ENCODE measurements at places on chromosomes 12 and 14. TPM values are rescaled to one million over a fixed set of nuclear protein-coding genes. Genes with fewer than 3 reads are reported as not detected.

GRCh38 chr12:117854339-117855012, 114.3 kb downstream of the KSR2 start:
- peak; percentile 62 for DNase-seq

DNA sequence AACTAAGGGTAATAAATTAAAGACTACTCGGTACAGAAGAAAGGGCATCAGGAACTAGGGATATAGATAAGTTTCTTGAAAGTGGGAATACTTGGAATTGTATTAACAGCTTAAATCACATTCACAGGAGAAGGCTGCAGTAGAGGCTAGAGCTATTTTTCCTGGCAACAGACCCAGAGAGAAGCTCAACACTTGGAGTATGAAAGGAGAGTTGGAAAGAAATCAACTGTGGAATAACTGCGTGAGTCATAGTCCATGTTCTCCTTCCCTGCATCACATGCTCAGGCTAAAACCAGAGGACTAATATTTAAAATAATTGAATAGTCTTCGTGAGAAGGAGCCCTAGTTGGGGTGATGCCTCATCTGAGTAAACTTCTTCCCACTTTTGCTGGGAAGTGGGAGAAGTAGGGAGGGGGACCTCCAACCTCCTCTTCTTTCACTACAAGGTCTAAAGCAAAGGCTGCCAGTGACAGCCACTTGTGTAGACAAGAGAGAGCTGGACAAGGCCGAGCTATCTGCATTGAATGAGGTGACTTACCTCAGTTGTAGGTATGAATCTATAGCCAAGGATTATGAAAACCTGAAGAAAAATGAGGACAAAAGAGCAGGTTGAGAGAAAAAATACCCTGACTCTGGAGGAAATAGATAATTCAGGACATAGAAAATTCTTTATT, 32.7 kb downstream of the DYRK2 start:
- peak; percentile 88 for DNase-seq

DNA sequence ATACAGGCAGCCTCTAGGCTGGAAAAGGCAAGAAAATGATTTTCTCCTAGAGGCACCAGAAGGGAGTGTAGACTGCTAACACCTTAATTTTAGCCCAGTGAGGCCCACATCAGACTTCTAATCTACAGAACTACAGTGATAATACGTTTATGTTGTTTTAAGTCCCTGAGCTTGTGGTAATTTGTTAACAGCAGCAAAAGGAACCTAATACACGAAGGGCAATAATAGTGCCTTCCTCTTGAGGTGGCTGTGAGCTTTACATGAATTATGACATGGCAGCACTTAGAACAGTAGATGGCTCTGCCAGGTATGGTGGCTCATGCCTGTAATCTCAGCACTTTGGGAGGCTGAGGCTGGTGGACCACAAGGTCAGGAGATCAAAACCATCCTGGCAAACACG, 118.8 kb downstream of the ZNF664 start:
- no peak for DNase-seq

DNA sequence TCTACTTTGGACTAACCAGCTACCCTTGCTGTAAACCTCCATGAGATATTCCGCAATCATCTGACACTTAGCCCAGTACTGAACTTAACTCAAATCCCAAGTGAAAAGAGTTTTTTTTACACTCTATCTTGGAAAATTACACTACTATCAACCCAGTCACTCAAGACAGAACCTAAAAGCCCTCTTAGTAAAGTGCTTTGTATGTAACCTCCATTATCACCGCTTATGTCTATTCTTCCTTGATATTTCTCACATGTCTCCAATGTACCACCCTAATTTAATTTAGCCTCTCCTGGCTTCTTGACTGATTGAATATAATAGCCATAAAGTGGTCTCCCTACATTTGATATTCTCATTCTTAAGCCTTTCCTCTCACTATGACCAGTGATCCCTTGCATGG, 168.8 kb upstream of the SYT1 start:
- no peak for DNase-seq

GRCh38 chr12:4825011-4825858, 84.5 kb upstream of the KCNA1 start:
- peak; percentile 51 for DNase-seq

- no peak for DNase-seq
Measured at GRCh38 chr14:71956920-71957563, 24.8 kb downstream of the RGS6 start.

DNA sequence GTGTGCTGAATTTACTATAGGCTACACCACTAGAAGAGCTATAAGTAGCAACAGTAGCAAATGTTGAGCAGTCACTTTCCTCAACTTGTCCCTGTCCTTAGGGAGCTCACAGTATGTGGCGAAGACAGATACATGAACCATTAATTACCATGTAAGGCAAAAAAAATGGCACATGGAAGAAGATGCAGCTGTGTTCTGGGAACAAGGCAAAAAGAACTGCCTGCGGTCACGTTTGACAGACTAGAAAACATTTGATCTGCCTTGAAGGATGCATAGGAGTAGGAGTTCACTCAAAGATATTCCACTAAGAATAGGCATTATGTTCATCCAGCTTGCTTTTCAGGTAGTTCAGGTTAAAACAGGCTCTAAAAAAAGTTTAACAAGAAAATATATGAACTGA, 46.5 kb upstream of the IFNG-AS1 start:
- no peak for DNase-seq

GRCh38 chr14:100748403-100748802, 21.7 kb downstream of the DLK1 start:
- no peak for DNase-seq

- DNase-seq, result no peak
Measured at GRCh38 chr14:65723348-65723747, 310.8 kb downstream of the FUT8 start.

GRCh38 chr12:12745576-12746211, 28.5 kb downstream of the CDKN1B start:
- no peak for DNase-seq

DNA sequence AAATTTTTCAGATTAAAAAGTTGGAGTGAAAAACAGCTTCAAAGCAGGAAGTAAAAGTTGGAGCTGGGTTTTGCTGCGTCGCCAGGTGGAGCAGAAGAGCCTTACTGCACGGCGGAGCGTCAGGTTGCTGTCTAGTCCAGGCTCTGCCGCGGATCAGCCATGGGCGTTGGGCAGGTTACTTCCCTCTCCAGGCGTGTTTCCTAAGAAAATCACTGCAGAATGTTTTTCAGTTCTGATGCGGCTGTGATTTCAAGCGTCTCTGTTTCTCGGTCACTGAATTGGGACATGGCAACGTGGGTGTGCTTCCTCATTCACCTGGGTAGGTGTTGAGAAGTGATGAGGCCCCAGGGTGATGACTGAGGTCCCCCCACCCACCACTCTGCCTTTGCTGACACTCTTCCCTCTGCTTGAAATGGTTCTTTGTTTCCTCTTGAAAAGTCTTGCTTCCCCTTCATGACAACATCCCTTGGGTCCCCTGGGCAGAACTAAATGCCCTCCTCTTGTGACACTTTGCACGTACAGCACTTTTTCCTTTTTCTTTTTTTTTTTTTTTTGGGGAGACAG, 7.6 kb downstream of the EVL start:
- DNase-seq, result no peak

- no peak for DNase-seq
Measured at GRCh38 chr14:46782281-46782680, 130.7 kb upstream of the RPL10L start.

DNA sequence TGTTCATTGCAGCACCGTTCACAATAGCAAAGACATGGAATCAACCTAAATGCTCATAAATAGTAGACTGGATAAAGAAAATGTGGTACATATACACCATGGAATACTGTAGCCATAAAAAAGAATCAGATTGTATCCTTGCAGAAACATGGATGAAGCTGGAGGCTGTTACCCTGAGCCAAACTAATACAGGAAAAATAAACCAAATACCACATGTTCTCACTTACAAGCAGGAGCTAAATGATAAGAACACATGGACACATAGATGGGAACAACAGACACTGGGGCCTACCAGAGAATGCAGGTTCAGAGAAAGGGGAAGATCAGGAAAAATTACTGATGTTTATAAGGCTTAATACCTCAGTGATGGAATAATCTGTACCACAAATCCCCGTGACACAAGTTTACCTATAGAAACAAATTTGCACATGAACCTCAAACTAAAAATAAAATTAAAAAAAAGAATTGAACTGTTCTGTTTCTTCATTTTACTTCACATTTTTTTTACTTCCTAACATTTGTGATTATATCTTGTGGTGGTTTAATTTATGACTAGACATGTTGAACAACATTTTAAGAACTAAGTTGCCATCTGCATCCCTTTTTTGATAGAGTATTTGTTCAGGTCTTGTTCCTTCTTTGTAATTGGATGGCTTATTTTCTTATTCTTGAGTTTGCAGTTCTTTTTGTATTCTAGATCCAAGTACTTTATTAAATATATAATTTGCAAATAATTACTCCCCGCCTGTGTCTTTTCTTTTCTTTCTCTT, 835.2 kb downstream of the FSCB start:
- no peak for DNase-seq

GRCh38 chr14:21978184-21978998, 304.8 kb upstream of the OR4E1 start:
- DNase-seq, result peak; percentile 13

The FGF23 gene
- not detected for total RNA-seq

The ARL6IP4 gene
- 228 TPM for total RNA-seq

The HOXC6 gene
- total RNA-seq, result 2.5 TPM

All from A172 (cell line).